ENCODE measurements at places on chromosomes 6 and 20. TPM values are rescaled to one million over a fixed set of nuclear protein-coding genes. Genes with fewer than 3 reads are reported as not detected.

The FOXS1 gene
- total RNA-seq = not detected

The UFL1 gene
- 24.3 TPM for total RNA-seq

- no peak for DNase-seq
Measured at GRCh38 chr6:32194825-32195651, 2.6 kb upstream of the GPSM3 start.

DNA sequence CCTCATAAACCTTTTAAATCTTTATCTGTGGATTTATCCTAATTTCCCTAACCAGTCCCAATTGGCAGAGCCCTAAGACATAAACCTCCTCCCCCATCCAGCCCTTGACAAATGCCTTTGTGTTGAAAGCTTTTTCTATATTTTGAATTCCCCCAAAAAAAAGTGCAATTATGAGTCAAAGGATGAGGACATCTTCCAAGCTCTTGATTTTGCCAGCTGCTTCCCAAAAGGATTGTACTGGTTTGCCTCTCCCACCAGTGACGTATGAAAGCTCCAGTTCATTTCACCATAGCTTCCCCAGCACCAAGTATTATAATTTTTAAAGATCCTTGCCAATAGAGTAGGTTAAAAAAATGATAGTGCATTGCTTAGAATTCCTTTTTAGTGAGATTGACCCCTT, 38.9 kb downstream of the SIRPA start:
- no peak for DNase-seq

DNA sequence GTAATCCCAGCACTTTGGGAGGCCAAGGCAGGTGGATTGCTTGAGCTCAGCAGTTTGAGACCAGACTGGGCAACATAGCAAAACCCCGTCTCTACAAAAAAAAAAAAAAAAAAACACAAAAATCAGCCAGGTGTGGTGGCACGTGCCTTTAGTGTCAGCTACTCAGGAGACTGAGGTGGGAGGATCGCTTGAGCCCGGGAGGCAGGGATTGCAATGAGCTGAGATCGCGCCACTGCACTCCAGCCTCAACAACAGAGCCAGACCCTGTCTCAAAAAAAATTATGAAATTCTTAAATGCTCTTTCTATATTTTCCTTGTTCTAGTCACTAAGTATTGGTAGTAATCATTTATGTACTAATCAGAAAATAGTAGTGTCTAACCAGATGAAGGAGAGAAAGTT, 30.6 kb downstream of the SYTL3 start:
- no peak for DNase-seq
